Epithelial cell of proximal tubule (primary cell): ENCODE measurements at places on chromosomes 11 and 22. TPM values are rescaled to one million over a fixed set of nuclear protein-coding genes. Genes with fewer than 3 reads are reported as not detected.

Gene FGF3
- total RNA-seq, result not detected in 2 replicates

Gene SLC43A3
- 66.0 and 127 TPM in 2 replicates for total RNA-seq

Gene IL18
- 31.3 and 48.5 TPM in 2 replicates for total RNA-seq

Gene OR5AN1
- not detected in 2 replicates for total RNA-seq

Gene ARHGAP20
- 0.07 and 0.12 TPM in 2 replicates for total RNA-seq

Gene OR4C16
- total RNA-seq, result not detected in 2 replicates
